Dermis blood vessel endothelial cell (primary cell): ENCODE measurements at places on chromosomes 3 and 15. TPM values are rescaled to one million over a fixed set of nuclear protein-coding genes. Genes with fewer than 3 reads are reported as not detected.

The HES1 gene
- total RNA-seq, result 45.8 and 91.0 TPM in 2 replicates

The ZPLD1 gene
- 0.05 and 0.34 TPM in 2 replicates for total RNA-seq

The WDR49 gene
- 0.09 and 0.51 TPM in 2 replicates for total RNA-seq

The TEX9 gene
- total RNA-seq, result 0.51 and 0.93 TPM in 2 replicates

The SHC4 gene
- 0.17 and 0.23 TPM in 2 replicates for total RNA-seq

DNA sequence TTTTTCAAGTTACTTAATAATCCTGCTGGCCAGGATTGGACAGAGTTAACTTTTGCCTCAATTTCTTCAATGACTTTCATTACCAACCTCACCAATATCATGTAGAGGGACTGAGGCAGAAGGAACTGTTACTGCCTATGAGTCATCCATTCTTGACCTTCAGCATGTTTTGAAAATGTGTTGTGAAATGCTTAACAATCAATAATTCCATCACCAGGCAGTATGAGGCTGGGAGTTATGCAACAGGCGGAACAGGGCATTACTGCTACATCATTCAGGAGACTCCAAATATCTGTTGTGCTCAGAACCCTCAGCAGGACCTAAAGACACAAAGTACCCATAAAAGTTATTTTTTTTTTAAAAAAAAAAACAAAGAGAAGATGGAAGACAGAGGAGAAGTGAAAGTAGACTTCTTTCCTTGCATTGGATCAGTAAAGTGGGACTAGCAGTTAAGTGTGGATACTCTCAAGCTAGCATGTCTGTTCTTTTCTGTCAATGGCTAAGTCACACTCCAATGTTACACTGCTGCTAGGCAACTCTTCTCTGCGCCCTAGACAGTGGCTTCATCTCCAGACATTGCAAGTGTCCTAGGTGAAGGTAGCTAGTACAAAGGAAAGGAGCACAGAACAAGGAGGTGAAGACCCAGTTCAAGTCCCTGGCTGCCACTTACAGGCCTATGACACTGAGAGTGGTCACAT is 184.9 kb upstream of the LPP start:
- peak; percentile 9 for DNase-seq

DNA sequence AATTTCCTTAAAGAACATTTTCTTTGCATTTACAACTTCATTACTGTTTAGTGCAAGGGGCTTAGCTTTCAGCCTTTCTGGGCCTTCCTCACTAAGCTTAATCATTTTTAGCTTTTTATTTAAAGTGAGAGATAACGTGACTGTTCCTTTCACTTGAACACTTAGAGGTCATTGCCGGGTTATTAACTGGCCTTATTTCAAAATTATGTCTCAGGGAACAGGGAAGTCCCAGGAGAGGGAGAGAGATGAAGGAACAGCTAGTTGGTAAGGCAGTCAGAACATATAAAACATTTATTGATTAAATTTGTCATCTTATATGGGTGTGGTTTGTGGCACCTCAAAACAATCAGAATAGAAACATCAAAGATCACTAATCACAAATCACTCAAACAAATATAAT is 268.7 kb downstream of the TIGIT start:
- no peak for DNase-seq

GRCh38 chr3:191686626-191687025 is 225.7 kb downstream of the PYDC2 start:
- no peak for DNase-seq

DNA sequence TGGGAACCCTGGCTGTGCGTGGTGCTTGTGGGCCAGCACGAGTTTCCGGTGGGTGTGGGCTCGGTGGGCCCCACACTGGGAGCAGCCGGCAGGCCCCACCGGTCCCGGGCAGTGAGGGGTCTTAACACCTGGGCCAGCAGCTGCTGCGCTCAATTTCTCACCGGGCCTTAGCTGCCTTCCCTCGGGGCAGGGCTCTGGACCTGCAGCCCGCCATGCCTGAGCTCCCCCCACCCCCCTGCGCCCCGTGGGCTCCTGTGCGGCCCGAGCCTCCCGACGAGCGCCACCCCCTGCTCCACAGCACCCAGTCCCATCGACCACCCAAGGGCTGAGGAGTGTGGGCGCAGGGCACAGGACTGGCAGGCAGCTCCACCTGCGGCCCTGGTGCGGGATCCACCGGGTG is 49.4 kb downstream of the TM4SF18 start:
- DNase-seq, result no peak

- peak; percentile 57 for DNase-seq
Observed at GRCh38 chr3:188664795-188665194, 507.0 kb upstream of the TPRG1 start.

- peak; percentile 83 for DNase-seq
Observed at GRCh38 chr3:46705751-46706552, 4.8 kb downstream of the TMIE start.

DNA sequence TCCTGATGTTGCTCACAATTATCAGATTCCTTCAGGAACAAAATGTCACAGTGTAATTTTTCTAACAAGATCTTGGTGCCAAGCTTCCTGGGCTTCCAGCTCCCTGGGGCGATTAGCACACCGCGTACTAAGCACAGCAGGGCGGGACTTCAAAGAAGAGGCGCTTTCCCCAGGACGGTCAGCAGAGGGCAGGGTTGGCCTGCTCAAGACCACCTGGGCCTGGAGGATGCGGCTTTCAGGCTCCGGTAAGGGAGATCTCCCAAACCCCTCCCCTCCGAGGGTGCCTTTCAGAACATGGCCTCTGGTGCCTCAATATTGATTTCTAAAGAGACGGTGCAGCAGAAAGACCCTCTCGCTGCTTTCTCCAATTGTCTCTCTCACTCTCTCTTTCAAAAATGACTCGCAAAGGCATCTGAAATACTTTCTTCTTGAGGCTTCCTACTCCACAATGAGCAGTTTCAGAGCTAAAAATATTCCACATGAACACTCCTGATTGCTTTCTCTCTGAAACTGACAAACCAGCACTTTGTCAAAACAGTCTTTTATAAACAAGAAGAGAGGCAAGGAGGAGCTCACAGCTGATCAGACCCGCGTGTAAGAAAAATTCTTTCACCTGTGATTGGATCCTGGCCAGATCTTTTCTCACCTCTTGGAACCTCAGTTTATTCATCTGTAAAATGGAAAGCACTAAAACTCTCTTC is 154.0 kb downstream of the ADAMTS9 start:
- peak; percentile 95 for DNase-seq

GRCh38 chr3:159185443-159186050 is 383.7 kb downstream of the MFSD1 start:
- no peak for DNase-seq

- no peak for DNase-seq
Observed at GRCh38 chr3:116264546-116265319, 180.6 kb downstream of the LSAMP start.

DNA sequence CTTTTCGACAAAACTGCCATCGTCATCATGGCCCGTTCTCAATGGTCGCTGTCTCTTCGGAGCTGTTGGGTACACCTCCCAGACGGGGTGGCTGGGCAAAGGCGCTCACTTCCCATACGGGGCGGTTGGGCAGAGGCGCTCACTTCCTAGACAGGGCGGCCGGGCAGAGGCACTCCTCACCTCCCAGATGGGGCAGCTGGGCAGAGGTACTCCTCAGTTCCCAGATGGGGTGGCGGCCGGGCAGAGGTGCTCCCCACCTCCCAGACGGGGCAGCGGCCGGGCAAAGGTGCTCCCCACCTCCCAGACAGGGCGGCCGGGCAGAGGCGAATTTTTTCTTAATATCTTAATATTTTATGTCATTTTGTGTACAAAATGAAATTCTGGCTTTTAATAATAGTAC is 44.5 kb downstream of the PARP14 start:
- DNase-seq, result no peak

GRCh38 chr3:58497097-58497496 is 5.2 kb downstream of the KCTD6 start:
- DNase-seq, result no peak
